Lung (tissue), 17 donors: ENCODE measurements at places on chromosomes 1 and 21.

- H3K4me1 ChIP-seq: peaks cover 8% of the 10 kb centered on the region
- H3K27me3 ChIP-seq: no peaks in the 10 kb centered on the region
- peak; percentile 82 for DNase-seq
- no peak overlapping the region for H3K4me3 ChIP-seq
- H3K36me3 ChIP-seq: peaks cover 13% of the 10 kb centered on the region
Observed at GRCh38 chr1:12565094-12565965, 52.7 kb downstream of the DHRS3 start.

GRCh38 chr1:192418552-192419285, 101.9 kb downstream of the RGS21 start:
- DNase-seq: no peak
- H3K36me3 ChIP-seq: no peaks in the 10 kb centered on the region
- no peaks in the 10 kb centered on the region for H3K27me3 ChIP-seq
- no peak overlapping the region for H3K4me3 ChIP-seq
- no peaks in the 10 kb centered on the region for H3K4me1 ChIP-seq

- H3K27ac ChIP-seq: no peak overlapping the region
- no peaks in the 10 kb centered on the region for H3K27me3 ChIP-seq
- no peak overlapping the region for H3K4me3 ChIP-seq
- H3K36me3 ChIP-seq: peaks cover 2% of the 10 kb centered on the region
- DNase-seq: no peak
Observed at GRCh38 chr1:16204634-16205333, 7.7 kb downstream of the ARHGEF19 start.

DNA sequence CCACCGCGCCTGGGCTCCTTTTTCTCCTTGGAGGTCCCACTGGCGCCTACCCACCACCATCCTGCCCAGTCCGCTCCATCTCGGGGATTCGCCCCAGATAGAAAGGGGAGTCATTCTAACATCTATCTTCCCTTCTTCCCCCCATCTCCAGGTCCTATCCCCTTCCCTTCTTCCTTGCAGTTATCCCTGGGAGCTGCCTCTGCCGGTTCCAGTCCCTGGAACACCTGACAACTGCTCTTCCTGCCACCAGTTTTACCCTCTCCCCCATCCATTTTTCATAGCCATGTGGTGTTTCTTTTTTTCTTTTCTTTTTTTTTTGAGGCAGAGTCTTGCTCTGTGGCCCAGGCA, 12.0 kb upstream of the COL16A1 start:
- no peaks in the 10 kb centered on the region for H3K36me3 ChIP-seq
- H3K4me1 ChIP-seq: peaks cover 5% of the 10 kb centered on the region
- no peak overlapping the region for H3K4me3 ChIP-seq
- no peak for DNase-seq
